BJ (cell line): ENCODE measurements at places on chromosomes 1 and 21.
A peak's percentile ranks its signal among the peaks of the same experiment; 100 is the strongest.

DNA sequence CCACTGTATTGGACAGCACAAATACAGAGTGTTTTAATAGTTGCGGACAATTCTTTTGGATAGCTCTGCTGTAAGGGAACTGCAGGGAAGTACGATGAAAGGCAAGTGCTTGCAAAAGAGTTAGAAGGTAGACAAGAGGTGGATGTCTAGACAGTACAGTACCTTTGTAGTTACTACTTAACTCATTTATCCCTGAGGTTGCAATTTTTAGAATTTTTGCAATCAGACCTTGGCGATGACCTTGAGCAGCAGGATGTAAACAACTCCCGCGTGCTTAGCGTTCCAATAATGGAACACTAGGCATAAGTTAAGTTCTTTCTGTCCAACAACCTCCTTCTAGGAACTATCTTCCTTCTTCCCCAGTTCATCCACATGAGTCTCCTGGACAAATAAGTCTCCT, 1.9 kb upstream of the SYT14 start:
- no peak for DNase-seq

DNA sequence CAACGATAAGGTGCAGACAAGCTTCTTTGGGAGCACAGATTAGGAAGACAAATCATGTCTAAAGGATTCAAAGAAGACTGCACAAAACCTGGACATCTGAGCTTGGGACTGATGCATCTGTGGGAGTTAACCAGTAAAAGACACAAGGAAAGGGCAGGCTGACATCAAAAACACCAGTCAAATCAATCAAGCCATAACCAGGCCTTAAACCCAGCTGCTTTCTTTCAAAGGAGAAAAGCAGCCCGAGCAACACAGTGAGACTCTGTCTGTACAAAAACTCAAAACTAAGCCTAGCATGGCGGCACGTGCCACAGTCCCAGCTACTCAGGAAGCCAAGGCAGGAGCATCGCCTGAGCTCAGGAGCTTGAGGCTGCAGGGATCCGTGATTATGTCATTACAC, 411.6 kb downstream of the SMYD3 start:
- no peak for DNase-seq

DNA sequence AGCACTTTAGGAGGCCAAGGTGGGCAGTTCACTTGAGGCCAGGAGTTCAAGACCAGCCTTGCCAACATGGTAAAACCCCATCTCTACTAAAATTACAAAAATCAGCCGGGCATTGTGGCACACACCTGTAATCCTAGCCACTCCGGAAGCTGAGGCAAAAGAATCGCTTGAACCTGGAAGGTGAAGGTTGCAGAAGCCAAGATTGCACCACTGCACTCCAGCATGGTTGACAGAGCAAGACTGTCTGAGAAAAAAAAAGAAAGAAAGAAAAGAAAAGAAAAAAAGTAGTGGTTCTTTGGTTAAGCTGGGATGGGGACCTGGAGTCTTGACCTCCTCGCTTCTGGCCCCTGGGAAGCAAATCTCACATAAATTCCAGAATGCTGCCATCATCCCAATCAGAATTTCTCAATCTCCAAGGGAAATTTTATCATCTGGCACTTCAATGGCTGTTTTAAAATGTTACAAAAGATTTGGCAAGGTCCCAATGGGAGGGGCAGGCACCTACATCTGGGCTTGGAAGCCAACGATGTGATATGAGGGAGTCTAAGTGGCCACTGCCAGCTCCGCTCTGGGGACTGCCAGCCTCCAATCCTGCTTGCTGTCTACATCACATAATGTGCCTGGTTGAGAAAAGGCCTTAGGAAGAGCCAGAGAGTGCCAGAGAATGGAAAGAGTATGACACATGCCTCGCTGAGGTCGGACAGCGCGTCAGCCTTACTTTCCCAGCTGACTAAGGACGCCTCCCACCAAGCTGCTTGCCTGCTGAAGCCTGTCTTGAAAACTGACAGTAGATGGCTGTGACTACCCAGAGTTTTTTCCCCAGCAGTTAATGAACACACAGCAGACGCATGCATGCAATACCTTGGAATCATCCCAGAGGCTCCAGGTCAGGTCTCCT, 42.1 kb upstream of the SRP9 start:
- DNase-seq = peak; percentile 89

GRCh38 chr1:116763787-116764465, 9.7 kb downstream of the CD2 start:
- no peak for DNase-seq

- no peak for DNase-seq
Measured at GRCh38 chr1:233121947-233122559, 171.6 kb downstream of the NTPCR start.

GRCh38 chr1:192521734-192522133, 53.8 kb upstream of the RGS1 start:
- no peak for DNase-seq

DNA sequence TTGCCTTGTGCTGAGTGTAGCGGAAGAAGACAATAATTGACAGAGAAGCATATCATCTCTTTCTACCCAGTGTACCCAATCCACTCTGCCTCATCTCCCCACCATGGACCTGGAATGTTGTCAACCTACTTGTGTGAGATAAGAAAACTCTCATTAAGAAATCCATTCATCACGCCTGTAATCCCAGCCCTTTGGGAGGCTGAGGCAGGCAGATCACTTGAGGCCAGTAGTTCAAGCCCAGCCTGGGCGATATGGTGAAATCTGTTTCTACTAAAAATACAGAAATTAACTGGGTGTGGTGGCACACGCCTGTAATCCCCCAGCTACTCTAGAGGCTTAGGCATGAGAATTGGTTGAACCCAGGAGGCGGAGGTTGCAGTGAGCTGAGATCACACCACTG, 209.6 kb downstream of the PBX1 start:
- no peak for DNase-seq

- no peak for DNase-seq
Measured at GRCh38 chr1:236361909-236362590, 32.0 kb upstream of the EDARADD start.

DNA sequence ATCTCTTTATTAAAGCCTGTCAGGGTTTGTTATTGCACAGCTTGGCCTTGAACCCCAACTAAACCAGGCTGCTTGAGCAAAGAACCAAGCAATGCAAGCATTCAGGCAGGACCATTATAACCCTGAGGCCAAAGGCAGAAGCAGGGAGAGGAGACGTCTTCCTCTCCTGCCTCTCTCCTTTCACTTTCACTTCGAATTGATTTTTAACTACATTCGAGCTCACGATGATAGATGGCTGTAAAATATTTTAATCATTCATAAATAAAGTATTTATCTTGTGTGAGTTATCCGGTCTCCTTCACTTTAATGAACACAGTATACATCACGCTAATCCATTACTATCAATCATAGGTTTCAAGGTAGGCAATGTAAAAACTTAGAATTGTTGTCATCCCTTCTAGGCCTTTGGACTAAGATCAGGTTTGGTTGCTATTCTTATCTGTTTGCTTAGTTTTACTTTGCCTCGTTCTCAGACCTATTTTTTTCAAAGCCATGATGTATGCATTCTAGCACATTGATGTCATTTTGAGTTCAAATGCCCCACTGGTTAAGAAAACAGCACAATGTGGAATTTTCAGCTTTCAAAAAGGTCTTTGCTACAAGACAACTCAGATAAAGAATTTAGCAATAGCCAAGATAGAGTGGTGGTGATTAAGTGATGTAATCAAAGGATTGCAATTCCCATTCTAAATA, 480.2 kb upstream of the RUNX1 start:
- DNase-seq = no peak

DNA sequence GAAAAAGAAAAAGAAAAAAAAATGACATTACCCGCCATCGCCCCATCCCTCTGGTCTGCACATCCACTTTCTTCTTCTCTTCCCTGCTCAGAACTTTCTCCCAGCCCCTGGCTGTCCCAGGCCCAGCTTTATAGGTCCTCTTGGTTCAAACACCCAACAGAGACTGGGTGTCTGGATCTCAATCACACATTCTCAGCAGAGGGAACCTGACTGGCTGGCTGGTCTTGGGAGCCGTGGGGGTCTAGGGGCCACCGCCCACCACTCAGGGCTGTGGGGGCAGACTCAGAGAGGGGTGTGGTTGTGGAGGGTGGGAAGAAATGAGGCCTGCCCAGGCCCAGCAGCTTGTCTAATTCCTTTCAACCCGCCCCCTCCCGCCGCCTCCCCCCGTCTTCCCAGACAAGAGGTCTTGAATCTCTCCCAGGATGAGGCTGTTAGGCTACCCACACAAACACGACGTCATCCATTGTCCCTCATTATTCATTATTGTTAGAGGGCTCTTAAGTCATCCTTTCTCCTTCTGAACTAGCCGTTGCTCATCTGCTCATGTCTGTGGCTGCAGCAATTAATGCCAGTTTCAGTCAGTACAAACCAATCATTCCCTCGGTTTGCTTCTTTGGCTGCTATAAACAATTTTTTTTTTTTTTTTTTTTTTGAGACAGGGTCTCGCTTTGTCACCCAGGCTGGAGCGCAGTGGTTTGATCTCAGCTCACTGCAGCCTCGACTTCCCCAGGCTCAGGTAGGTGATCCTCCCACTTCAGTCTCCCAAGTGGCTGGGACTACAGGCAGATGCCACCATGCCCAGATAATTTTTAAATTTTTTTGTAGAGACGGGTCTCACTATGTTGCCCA, 40.6 kb upstream of the CLIC4 start:
- no peak for DNase-seq

DNA sequence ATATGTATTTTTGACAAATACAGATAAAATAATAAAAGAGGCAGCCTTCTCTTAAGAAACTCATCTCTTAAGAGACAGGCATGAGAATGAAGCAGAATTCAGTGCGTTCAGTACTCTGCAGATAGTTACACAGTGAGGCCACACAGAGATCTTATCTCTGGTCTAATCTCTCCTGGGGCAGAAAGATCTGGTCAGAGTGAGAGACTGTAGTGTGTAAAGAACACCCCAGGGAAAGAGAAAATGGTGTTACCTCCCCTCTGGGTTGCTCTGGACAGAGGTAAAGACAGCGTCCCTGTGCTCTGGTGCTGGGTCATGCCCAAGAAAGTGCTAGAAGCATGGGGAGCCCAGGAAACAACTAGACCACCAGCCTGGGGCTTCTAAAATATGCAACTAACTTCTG, 216.3 kb downstream of the SIPA1L2 start:
- DNase-seq = no peak

GRCh38 chr1:222373831-222374602, 173.9 kb downstream of the HHIPL2 start:
- DNase-seq = no peak

DNA sequence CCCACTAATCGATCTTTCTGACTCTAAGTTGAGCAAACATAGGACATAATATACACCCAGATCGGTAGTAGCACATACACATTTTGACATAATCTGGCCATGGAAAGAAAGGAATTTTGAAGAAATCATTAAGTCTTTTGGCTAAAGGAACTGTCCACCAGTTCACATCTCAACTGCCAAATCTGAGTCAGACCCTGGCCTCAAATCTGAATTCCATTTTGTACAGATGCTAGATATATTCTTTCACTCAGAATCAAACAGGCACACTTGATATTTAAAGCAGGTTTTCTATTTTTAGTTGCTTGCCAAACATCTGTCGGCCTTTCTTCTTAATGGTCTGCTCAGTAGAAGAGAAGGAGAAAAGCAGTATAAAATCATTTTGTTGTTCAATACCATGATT, 281.8 kb downstream of the BARHL2 start:
- no peak for DNase-seq

DNA sequence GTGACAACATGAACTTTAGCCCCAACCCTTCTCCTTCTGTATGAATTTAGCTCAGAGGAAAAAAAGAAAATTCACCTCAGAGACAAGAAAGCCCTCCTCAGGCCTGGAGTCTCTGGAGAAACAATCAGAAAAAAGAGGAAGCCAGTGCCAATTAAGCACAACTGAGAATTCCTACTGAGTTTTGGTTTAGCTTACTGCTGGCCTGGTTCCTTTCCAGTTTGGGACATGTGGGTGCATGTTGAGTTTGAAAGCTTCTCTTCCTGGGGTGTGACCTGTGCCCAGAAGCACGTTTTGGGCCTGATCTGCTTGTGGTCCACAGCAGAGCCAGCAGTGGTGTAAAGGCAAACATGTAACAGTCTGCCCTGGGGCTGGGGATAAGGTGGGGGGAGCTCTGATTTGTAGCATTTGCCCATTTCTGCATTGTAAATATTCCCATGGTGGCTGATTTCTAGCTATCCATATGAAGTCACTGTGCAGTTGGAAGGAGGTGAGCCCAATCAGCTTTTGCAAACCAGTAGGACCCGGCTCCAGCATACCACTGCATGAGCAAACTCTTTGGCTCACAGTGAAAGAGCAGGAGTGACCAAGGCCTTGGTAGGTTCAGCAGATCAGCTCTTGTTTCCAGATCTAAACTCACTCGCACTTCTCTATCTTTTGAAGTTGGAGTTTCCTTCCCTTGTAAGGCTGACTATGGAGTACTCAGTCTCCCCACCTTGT, 4.7 kb upstream of the THEM5 start:
- no peak for DNase-seq

- no peak for DNase-seq
Measured at GRCh38 chr1:236774926-236775325, 20.2 kb upstream of the MTR start.

GRCh38 chr1:171431994-171432393, 53.3 kb upstream of the PRRC2C start:
- no peak for DNase-seq

DNA sequence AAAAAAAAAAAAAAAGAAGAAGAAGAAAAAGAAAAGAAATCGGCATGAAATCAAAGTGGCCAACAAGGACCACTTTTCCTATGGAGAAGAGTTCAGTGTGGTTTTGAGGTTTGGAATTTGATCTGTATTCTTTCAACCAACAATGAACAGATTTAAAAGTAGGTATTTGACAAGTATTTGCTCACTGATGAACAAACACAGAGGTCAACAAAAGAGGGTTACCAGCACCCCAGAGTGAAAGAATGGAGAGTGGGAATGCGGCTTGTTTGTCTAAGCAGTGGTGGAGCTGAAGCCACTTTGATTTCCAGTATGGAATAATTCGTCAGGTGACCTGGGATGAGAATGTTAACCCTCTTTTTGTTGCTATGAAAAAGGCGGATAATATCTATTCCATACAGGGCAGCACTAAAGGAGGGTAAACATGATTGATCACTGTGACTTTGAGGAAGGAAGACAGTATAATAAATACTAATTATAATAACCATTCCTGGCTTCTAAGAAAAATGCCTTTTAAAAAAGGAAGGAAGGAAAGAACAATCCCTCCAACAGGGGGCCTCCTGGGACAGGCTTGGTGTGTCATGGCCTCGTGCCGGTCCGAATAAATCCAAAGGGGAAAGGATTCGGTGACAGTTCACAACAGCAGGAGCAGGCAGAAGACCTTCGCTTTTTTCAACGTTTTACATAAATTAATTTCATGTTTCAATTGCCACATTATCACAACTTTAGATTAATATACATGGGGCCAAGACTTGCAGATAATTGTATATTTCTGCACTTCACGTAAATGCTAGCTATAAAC, 37.2 kb upstream of the SIM2 start:
- no peak for DNase-seq

DNA sequence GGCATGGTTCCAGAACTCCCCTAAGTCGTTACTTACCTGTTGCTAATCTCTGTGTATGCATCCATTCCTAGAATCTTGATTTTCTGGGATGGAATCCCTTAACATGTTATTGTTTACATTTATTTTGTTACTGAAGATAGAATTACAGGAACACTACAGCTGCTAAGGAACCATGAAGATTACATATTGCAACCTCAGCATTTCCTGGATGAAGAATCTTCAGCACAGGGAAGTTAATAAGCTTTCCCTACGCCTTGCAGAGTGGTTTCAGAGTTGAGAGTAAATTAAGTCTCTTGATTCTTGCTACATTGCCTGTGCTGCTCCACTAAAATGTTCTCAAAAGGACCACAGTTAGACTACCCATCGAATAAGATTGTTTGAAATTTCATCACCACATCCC, 31.4 kb upstream of the GBP6 start:
- DNase-seq = no peak
